CD4-positive, alpha-beta T cell treated with Interleukin-17A for 1 hour (primary cell): ENCODE measurements at places on chromosomes 7 and 10.

- no peak for DNase-seq
Observed at GRCh38 chr10:102409604-102410428, 8.8 kb downstream of the PSD start.

GRCh38 chr7:107610323-107610722 lies 30.3 kb downstream of the BCAP29 start:
- DNase-seq: no peak

GRCh38 chr10:122992031-122992585 lies 11.9 kb downstream of the PSTK start:
- no peak for DNase-seq

GRCh38 chr7:91713669-91714068 lies 166.8 kb downstream of the MTERF1 start:
- no peak for DNase-seq

DNA sequence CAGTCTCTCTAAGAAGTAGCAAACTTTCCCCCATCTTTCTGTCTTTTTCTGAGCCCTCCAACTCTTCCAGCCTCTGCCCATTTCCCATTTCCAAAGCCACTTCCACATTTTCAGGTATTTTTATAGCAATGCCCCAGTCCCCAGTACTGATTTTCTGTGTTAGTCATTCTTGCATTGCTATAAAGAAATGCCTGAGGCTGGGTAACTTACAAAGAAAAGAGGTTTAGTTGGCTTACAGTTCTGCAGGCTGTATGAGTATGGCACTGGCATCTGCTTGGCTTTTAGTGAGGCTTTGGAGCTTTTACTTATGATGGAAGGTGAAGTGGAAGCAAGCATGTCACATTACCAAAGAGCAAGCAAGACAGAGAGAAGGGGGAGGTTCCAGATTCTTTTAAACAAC lies 17.2 kb downstream of the PLCE1 start:
- no peak for DNase-seq

- no peak for DNase-seq
Observed at GRCh38 chr10:96072674-96073073, 29.3 kb downstream of the CCNJ start.

DNA sequence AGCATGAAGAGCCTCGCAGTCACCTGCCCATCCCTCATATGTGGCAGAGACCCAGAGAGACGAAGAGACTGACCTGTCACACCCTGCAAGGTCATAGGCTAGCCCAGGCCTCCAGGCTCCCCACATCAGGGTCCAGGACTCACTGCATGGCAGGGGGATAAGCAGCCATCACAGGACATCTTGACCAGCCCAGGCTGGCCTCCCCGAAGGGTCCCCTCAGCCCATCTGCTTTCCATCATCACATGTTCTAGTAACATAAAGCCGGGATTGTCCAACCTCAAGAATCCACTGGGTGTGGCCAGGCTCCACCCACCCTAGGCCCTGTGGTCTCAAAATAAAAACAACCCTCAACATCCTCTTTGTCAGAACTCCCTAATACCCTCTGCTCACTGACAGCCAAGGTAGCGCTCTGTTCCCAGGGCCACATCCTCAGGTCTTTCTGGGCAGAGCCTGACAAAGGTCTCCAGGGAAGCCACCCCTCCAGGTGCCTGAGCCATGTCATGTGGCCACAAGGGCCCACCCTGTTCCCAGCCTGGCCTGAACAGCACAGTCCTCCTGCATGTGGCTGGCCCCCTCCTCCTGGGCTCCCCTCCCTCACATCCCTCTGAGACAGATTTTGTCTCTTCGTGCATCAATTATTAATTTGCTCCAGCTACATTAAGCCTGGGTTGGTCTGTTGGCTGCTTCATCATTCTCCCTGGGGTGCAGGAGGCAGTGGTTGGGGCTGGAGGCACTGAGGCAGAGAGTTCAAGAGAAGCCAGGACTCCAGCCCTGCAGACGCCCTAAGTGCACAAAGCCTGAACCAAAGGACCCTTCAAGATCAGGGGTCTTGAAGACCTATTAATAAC lies 131.8 kb upstream of the UNC5B start:
- DNase-seq: no peak

DNA sequence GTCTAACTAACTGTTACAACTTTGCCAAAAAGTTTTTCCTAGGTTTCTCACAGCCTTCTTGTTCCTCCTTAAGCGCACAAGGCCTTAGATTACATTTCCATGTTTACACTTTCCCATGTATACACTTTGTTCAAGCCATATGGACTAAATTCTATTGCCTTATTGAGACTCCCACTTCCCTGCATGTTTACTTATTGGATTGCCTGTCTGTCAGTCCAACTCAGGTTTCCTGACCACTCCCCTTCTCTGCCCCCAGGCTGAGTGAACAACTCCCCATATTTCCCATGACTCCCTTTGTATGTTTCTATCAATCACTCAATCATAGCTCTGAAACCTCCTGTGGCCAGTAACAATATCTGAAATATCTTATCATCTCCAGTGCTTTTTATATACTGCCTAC lies 43.0 kb downstream of the SLC25A40 start:
- no peak for DNase-seq

DNA sequence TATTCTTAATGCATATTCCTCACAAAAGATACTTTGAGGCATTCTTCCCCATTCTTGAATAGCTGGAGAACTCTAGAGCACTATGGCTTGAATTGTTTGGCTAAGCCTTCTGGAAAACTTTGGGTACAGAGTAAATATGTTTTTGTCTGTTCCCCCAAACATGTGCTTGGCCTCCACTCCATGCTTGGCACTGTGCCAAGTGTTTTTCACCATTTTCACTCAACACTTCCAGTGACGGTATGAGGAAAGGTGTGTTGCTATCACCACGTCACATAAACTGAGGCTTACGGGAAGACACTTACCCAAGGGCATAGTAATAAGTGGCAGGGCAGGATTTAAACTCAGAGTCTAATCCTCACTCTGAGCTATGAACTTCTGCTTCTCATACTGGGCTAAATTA lies 318.2 kb downstream of the WDR11 start:
- no peak for DNase-seq

DNA sequence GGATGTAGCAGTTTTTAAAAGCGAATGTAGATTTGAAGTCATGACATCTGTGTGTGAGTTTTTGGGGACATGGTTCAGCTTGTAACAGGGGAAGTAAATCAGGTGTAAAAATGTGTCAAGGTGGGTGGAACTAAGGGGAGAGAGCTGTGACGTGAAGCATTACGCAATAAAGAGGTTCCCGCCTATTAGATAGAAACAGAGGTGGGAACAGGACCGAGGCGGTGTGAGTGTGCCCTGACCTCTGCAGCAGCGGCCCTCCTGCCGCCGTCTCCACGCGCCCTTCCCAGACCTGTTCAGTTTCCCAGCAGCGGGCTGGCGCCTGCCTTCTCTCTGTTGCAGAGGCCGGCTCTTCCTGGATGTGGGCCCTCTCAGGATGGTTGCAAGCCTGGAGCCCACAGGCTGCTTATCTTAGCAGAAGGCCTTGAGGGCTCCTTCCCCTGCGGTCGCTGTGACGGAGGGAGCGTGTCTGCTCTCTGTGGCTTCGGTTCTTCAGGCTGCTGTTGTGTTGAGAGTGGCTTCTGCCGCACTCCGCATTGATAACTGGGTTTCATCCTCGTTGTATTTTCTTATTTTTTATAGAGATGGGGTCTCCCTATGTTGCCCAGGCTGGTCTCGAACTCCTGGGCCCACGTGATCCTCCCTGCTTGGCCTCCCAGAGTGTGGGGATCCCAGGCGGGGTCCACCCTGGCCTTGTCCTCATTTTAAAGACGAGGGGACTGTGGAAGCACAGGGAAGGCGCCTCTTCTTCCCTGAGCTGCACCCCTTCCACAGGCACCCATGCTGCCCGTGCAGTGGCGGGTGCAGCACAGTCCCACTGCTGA lies 65.0 kb downstream of the DNAJB6 start:
- no peak for DNase-seq

DNA sequence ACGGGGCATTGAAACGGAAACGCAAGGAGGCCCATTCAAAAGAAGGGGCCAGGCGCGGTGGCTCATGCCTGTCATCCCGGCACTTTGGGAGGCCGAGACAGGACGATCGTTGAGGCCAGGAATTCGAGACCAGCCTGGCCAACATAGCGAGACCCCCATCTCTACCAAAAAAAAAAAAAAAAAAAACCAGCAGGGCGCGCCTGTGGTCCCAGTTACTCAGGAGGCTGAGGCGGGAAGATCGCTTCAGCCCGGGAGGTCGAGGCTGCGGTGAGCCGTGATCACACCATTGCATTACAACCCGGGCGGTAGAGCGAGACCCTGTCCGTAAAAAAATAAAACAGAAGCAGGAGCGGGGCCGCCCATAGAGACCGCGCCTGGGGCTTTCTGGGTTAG lies 396 bp downstream of the PSMG3 start:
- no peak for DNase-seq

DNA sequence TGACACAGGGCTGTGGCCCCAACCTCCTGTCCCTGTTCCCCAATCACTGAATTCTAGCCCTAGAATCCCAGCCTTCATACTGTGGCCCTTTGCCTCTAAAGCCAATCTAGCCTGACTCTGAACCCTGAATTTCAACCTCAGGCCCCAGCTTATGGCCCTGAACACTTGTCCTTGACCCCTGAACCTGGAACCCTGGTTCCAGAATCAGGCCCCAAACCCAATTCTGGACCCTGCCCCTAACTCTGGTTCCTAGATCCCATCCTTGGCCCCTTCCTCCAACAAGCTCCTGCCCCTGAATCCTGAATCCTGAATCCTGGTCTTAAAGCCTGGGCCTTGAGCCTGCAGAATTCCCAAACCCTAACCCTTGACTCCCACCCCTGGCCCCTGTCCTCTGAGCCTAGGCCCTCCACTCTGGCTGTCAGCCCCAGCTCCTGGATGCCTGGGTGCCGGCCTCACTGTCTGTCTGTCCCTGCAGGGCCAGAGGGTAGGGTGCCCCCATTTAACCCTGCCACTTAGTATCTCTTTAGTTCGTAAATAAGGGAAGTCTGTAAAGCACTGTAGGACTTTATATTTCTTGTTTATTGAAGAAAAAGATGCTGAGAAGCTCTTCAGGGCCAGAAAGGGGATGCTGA lies 1.3 kb downstream of the INPP5A start:
- no peak for DNase-seq

DNA sequence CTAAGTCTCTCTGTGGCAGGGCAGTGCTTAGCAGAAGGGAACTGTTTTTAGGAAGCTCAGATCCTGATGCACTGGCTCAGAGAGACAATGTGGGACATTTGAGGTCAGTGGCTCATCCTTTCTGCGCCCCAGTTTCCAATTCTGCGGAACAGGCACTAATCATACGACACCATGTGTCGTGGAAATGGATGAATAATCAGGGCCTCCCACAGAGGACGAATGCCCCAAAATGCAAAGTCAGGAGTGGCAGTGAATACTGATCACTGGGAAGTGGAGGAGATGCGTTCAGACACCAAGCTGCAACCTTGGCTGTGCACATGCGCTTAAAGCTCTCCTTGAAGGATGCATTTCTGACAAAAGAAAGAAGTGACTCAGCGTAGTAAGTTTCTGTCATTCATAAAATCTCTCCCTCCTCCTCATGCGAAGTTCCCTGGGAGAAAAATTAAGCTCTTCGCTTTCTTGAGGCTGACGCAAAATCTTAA lies 21.9 kb upstream of the ECHDC3 start:
- no peak for DNase-seq

DNA sequence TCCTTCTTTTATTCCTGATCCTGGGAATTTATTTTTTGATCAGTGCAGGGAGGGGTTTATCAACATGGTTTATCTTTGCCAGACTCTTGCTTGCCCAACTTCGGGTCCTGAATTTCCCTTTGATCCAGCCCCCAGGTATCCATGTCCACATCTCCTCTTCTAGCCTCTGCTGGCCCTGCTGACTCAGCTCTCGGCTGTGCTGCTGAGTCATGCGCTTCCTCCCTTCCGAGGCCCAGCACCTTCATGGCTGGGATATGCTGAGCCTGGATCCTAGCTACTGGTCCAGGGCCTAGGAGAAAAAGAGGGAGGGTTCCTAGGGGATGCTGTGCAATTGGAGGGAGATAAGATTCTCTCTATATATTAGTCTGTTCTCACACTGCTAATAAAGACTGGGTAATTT lies 380.7 kb upstream of the SHH start:
- no peak for DNase-seq

GRCh38 chr7:104627516-104627915 lies 299.1 kb downstream of the LHFPL3 start:
- DNase-seq: no peak

DNA sequence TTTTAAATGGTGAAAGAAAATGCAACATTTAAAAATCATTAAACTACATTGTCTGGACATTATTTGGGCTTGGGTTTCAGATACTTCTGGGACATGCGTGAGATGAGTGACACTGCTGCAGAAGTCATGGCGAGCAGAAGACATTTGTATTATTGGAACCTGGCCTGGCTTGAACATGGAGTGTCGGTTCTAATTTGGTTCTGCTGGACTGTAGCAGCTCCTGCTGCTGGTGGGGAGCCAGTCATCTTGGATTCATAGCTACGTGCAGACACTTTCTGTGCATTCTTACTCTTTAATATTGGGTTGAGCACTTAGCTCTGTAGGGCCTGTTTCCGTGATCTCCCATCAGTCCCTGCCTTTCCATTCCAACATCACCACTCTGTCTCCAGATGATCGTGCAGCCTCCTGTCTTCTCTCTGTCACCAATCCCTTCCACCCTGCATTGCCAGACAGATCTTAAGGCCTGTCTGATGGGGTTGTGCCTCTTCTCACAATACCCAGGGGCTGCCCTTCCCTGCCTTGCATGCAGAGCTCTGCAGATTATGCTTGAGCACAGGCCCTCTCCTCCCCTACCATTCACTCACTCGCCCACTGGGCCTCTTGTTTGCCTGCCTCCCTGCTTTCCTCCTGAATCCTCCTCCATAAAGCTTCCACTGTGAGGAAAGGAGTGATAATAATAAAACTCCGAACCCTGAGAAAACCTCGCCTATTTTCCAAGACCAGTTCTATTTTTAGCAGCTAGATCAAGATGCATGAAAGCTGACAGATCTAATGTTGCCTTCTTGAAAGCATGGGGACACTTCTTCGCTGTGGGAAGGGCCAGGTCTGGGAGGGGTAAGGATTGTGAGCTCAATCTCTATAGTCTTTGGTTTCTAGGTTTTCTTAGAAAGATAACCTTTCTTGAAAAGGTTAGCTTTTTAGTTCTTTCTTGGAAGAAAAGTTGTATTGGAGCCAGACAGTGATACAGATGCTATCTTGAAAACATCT lies 32.9 kb downstream of the CELF2 start:
- no peak for DNase-seq

- DNase-seq: no peak
Observed at GRCh38 chr7:33612442-33612841, 292.9 kb upstream of the BMPER start.

GRCh38 chr10:102729029-102730026 lies 14.4 kb upstream of the WBP1L start:
- DNase-seq: peak; percentile 56
